ENCODE measurements at places on chromosomes 16 and 17.

- no peak for DNase-seq
Observed at GRCh38 chr17:43349142-43349541, 49.7 kb upstream of the ARL4D start.

DNA sequence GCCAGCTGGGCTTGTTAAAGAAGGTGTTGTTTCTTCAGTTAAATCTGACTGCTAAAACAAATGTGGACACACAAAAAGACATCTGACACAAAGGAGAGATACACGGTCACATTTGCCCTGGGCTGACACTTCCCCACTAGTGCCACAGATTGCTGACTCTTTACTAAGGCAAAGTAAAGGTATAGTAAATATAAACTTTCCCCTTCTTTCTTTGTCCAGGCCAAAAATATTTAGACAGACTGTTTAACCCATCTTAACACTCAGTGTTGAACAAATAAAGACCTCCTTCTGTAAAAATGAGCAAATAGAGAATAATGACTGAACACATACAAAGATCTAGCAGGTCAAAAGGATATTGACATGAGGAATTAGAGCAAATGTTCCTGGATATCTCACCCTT, 58.4 kb downstream of the SCNN1G start:
- DNase-seq, result no peak

GRCh38 chr16:26762594-26762993, 304.1 kb upstream of the C16orf82 start:
- DNase-seq, result no peak

- no peak for DNase-seq
Observed at GRCh38 chr16:19210968-19211367, 42.9 kb downstream of the SYT17 start.

DNA sequence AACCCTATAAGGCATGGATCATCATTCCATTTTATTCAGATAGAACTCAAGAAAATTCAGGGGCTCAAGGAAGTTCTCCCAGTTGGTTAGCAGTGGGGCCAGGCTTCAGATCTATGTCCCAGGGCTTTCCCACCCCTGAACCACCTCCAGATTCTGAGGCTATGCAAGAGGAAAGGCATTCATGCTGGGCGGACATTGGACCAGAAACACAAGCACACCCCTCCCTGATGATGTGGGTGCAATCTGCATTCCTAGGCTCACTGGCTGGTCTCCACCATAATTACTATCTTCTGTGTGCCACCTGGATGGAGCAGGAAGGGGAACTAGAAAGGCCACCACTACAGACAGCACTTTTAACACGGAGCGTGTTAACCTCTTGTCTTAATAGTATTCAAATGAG, 63.2 kb upstream of the ASIC2 start:
- DNase-seq, result no peak

- no peak for DNase-seq
Observed at GRCh38 chr16:89253548-89254287, 36.2 kb downstream of the ZNF778 start.

- DNase-seq, result no peak
Observed at GRCh38 chr17:4341616-4341977, 24.9 kb downstream of the UBE2G1 start.

DNA sequence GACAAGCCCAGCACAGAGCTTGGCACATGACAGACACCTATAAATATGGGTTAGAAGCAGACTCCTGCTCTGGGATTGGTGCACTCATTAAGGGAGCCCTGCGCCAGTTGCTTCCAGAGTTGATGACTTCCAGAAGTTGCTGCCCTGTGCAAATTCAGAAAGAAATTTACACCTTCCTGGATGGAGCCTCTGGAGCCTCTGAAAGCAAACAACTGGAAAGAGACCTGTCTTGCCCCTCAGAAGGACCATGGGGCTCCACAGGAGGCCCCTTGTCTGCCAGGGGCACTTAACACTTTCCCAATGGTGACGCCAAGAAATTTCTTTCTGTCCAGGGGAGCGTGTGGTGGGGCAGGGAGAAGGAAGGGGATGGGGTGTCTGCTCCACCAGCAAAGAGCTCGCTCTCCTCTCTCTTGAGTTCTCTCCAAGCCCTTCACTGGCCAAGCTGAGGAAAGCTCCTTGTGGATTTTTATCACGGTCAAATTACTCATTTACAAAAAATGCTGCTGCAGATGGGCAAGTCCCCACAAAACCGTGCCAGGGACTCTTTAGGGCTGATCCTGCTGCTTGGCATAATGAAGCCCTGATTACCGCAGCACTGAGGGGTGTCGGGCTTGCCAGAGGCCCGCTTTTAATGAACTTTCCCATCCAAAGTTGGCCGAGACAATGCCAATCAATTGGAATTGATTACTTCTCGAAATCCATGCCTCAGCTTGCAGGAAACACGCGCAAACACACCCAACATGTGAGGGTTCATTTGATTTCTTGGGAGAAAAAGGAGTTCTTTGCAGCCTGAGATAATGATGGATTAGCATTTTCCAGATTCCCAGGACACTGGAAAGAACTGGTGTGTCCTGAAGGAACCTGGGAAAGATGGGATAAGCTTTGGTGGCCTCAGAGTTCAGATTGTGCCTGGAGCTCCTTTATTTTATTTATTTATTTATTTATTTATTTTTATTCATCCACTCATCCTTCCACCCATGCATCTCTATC, 583.6 kb upstream of the CDH5 start:
- no peak for DNase-seq

- DNase-seq, result no peak
Observed at GRCh38 chr16:30084816-30085159, 6.9 kb downstream of the TBX6 start.

DNA sequence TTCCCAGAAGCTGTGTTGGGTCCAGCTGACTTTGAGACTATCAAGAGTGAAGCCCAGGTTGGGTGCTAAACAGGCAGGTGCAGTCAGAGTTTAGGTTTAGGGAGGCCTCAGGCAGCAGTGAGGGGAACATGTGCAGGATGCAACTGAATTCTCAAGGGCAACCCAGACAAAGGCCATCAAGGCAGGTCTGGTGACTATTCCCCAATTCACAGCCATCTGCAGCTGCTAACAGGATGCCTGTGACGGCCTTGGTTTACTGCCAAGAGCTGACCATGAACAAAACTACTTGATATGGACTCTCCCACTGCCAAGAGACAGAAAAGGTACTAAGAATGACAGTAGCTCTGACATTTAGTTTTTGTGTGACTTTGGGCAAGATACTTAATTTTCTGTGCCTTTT, 45.2 kb upstream of the BCAR1 start:
- no peak for DNase-seq

GRCh38 chr16:89048871-89049422, 44.7 kb upstream of the ACSF3 start:
- no peak for DNase-seq

DNA sequence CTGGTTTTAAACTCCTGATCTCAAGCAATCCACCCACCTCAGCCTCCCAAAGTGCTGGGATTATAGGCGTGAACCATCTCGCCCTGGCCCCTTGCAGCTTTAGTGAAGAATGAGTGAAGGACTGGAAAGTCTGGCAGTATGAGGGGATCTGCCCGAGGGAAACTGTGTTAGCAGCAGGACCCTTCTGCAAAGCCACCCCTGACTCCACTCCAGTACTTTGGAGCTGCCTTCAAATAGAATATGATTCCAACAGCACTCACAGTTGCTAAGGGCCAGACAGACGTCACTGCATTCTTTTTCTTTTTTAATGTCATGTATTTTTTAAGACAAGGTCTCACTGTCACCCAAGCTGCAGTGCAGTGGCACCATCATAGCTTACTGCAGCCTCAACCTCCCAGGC, 52.3 kb downstream of the KPNA2 start:
- DNase-seq, result no peak

GRCh38 chr17:82956726-82957468, 117.1 kb upstream of the ZNF750 start:
- DNase-seq, result no peak

- DNase-seq, result no peak
Observed at GRCh38 chr17:78474614-78475146, 96.2 kb downstream of the PGS1 start.

GRCh38 chr17:32223703-32224102, 41.9 kb upstream of the RHBDL3 start:
- DNase-seq, result no peak

- no peak for DNase-seq
Observed at GRCh38 chr17:6638046-6638908, 2.2 kb downstream of the KIAA0753 start.

- no peak for DNase-seq
Observed at GRCh38 chr17:50763716-50764475, 3.4 kb downstream of the ANKRD40CL start.

GRCh38 chr16:24728891-24729242, 584 bp upstream of the TNRC6A start:
- no peak for DNase-seq

DNA sequence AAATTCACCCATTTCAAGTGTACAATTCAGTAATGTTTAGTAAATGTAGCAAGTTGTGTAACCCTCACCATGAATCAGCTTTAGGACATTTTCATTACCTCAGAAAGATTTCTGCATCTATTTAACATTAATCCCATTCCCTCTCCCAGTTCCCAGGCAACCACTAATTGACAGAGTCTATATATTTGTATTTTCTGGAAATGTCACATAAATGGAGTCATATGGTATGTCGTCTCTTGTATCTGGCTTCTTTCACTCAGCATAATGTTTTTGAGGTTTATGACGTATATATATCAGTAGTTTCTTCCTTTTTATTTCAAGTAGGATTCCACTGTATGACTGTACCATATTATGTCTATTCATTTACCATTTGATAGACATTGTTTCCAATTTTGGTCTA, 199.8 kb downstream of the CYB561 start:
- DNase-seq, result no peak

DNA sequence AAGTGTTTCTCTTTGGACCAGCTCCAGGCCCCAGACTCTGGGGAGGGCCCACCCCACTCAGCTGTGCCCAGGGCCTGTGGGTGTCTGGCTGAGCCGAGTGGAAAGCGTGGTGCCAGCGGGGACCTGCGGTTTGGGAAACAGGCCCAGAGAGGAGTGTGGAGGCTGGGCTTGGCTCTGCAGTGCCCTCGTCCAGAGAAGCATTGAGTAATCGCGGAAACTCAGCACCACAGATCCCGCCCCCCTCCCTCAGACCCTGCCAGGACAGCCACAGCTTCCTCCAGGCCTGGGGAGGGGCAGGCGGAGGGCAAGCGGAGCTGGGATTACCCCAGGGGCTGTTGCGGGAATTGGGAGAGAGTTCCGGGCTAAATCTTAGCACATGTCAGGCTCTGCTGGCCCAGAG, 14.6 kb upstream of the PITPNA start:
- DNase-seq, result no peak

DNA sequence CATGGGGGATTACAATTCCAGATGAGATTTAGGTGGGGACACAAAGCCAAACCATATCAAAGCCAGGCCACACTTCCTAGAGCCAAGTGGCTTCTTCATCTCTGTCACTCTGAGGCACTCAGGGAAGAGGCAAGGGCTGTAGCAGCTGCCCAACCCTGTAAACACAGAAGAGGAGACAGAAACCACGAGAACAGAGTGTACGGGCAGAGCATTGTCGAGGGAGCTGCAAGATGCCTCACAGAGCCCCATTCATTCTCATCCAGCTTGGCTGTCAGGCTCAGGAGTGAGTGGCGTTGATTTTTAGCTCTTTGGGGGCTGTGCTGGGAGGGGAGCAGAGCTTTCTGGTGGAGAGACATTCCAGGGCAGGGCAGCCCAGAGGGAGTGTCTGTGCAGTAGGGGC, 117.2 kb upstream of the SALL1 start:
- no peak for DNase-seq

GRCh38 chr16:50505115-50505514, 43.1 kb upstream of the NKD1 start:
- DNase-seq, result no peak

- peak; percentile 85 for DNase-seq
Observed at GRCh38 chr17:7336240-7337175, at the start of gene ACAP1. TSS of gene ACAP1 (plus strand) at chr17:7336529. CDS start at chr17:7336735, 206 bp downstream.

- no peak for DNase-seq
Observed at GRCh38 chr16:49442805-49443204, 69.2 kb downstream of the C16orf78 start.

DNA sequence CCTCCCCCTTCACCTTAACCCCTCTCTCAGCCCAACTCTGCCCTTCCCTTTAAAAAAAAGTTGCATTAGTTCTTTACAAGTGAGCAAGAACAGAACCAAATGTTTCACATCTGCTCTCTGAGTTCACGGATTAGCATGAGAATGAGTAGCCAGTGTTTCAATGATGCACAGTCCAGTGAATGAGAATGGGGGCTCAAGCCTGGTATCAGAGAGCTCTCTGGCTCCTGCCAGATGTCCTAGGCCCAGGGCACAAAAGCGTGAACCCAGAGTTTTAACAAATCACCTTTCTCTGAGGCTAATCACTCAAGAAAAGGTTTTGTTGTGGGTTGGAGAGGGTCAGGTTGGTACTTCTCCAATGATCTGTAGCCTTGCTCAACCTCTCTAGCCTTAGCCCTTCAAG, 41.5 kb upstream of the HS3ST3A1 start:
- no peak for DNase-seq

Measured in stimulated activated effector memory CD8-positive, alpha-beta T cell treated with anti-CD3 and anti-CD28 coated beads, Interleukin-12 subunit alpha, Interleukin-12 subunit beta, amount 100 ng/mL, for 72 hours (primary cell).